Putamen (tissue), 1 donor: ENCODE measurements at places on chromosomes 16 and 17.

GRCh38 chr16:85090873-85091521 lies 21.3 kb downstream of the CIBAR2 start:
- no peak for DNase-seq

DNA sequence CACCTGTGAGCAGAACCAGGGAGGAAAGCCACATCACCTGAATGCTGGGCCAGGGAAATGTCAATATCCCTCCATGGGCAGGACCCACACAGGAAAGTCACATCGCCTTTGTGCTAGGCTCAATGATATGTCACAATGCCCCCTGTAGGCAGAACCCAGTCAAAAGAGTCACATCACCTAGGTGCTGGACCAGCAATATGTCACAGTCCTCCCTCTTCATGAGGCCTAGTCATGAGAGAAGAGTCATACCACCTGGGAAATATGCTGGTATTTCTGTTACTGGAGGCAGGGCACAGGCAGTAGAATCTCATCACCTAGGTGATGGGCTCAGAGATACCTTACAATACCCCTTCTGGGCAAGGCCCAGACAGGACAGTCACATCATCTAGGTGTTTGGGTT lies 1843.4 kb downstream of the TP53TG3F start:
- DNase-seq: no peak

- no peak for DNase-seq
Measured at GRCh38 chr16:74666010-74666421, 661 bp downstream of the RFWD3 start.

DNA sequence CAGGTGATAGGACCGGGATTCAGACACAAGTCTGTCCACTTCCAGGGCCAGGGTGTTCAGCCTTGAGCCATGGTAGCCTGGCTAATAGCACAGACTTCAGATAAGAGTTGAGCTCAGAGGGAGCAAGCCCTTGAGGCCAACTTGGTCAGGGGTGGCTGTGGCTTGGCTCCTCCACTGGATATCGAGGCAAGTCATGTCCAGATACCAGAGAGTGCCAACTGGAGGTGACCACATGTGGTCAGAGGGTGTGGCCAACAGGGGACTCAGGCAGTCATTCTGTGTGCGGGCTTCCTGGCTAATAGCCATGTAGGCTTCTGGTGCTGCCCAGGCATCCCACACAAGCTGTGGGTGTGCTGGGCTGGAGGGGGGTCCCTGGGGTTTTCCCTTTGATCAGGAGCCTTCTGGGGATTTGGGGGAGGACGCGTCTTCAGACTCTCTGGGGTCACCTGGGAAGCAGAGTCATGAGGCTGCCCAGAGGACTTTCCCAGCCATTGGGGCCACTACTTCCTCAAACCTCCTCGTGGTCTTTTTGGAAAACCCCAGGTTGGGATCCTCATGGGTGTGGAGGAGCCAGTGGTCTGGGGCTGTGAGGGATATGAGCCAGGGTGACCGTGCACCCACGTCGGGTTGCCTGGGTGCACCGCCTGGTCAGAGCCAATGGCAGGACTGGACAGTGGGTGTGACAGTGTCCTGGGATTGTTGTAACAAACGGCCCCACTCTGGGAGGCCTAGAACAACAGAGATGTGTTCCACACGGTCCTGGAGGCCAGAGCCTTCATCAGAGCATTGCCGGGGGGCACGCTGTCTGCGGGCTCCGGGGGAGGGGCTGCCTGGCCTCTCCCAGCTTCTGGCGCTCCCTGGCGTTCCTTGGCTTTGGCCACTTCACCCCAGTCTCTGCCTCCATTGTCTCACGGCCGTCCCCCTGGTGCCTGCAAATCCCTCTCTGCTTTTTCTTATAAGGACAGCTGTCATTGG lies 25.0 kb downstream of the COX4I1 start:
- no peak for DNase-seq
